ENCODE measurements at places on chromosomes 5 and 9.

GRCh38 chr9:20085842-20086241 lies 297.0 kb upstream of the SLC24A2 start:
- no peak for DNase-seq

GRCh38 chr9:112629671-112630485 lies 88.0 kb downstream of the INIP start:
- DNase-seq = no peak

DNA sequence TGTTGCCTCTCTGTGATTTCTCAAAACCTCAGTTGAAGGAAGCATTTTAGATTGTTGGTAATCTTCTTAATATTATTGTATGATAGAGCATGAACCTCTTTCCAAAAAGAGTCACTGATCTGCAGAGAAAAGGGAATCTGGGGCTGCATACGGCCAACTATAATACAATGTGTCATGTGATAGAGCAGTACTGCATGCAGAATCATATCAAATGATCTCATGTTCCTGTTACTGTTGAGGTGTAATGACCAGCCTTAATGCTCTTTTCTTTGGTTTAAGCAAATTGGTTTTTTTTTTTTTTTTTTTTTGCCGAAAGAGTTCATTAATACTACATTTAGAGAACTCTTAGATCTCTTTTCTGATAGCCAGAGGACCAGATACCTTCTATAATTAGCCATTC lies 12.9 kb upstream of the MSMP start:
- no peak for DNase-seq

GRCh38 chr5:66362046-66362445 lies 217.9 kb downstream of the SREK1 start:
- no peak for DNase-seq

- no peak for DNase-seq
These were observed 24.3 kb upstream of the UBAP2 start for GRCh38 chr9:34072868-34073590.

GRCh38 chr5:150523472-150524350 lies 15.8 kb downstream of the NDST1 start:
- no peak for DNase-seq

DNA sequence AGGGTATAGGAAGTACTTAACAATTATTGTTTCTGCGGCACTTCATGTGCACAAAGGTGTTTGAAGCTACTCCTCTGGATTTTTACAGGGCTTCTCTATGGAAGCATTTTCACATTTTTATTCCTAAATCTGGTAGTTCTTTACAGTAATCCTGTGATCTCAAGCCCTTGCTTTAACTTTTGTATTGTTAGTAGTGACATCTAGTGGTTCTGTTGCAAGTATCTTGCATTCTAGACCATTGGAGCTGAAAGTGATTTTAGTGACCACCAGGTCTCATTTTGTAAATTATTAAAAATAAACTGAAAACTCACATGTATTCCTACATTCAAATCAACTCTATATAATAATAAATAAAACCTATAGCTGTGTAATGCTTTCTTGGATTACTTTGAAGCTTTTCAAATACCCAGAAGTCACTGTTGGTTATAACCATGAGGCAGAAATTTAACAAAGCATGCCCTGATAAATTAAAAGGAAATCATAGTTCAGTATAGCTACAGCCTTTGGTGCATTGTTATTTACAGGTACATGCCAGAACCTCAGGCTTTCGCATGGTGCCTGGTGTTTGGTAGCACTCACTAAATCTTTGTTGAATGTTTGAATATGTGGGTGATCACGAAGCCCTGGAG lies 18.9 kb downstream of the RPS23 start:
- DNase-seq = no peak

- DNase-seq = no peak
These were observed 71.5 kb downstream of the INVS start for GRCh38 chr9:100170556-100170955.

DNA sequence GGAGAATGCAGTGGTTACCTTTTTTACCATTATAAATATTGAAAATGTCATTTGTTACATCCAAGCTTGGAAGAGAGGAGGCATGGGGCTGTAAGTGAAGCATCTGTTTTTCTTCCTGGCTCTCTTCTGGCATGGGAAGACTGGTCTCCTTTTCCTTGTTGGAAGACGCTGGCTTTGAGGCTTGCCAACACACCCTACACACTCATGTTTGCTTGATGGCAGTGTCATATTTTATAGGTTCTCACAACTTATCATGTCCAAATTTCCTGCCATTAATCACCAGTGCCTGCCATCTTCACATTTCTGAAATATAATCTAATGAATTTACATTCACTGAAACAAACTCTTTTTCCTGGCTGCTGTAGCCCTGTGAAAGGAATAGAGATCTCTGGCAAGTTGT lies 252.9 kb downstream of the MAN2A1 start:
- DNase-seq = no peak

DNA sequence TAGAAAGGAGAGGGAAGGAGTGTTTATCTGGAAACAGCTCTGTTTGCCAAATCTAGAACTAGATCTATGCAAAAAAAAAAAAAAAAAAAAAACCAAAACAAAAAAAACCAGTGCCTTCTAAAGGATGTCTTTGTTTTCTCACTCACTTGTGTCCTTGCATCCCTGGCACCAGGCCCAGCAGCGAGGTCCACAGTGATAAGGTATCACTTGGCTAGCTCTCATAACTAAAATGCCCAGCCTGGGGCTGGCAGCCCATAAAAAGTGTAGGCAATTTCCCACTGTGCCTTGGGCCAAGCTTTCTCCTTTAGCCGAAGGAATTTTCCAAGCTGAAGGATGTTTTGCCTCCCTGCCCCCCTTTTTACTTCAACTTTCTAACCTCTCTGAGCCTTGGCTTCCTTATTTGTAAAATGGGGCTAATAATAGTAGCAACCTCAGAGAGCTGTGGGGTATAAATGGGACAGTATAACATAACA lies 20.8 kb downstream of the RGS3 start:
- DNase-seq = no peak

DNA sequence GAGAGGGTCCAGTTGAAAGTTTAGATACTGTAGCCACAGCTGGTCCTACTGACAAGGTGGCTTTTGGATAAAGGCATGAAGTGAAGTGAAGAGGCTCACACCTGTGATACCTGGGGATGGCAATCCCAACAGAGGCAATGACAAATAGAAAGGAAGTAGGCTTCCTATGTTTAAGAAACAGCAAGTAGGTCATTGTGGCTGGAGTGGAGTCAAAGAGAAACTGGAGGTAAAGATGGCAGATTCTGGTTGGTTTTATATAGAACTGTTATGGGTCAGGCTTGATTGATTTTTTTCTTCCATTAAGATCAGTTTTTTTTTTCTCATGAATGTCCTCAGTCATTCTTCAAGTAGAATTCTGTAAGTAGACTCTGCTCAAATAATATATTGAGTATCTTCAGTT lies 79.5 kb downstream of the ANXA1 start:
- DNase-seq = no peak

GRCh38 chr5:177434942-177435738 lies 8.7 kb downstream of the GRK6 start:
- DNase-seq = no peak

- no peak for DNase-seq
These were observed 7.0 kb downstream of the NTNG2 start for GRCh38 chr9:132168851-132169250.

DNA sequence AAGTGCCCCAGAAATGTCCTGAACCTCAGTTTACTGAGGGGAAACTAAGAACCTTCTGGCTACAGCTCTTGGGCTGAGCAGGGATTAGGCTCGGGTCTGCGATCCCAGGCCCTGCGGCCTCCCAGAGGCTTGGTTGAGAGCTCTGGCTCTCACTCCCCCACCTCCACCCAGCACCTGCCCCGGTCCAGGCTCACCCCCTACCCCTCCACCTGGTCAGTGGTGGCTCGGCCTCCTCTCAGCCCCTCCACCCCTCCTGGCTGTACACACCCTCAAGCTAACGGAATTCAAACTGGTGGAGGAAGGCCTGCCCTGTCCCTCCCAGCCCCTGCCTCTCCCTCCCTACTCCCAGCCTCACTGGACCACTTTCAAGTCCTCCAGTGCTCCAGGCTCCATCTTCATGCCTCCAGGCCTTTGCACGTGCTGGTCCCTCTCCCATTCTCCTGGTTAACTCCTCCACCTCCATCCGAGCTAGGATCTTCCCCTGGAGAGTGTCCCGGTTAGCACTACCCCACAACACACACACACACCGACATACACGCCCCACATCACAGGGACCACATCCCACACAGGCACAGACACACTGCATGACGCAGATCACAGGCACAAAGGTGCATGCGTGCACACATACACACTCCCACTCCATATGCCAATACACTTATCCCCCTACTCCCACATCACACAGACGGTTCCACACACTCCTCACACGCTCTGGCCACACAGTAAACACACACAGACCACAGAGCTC lies 130.9 kb downstream of the C9orf50 start:
- DNase-seq = no peak

DNA sequence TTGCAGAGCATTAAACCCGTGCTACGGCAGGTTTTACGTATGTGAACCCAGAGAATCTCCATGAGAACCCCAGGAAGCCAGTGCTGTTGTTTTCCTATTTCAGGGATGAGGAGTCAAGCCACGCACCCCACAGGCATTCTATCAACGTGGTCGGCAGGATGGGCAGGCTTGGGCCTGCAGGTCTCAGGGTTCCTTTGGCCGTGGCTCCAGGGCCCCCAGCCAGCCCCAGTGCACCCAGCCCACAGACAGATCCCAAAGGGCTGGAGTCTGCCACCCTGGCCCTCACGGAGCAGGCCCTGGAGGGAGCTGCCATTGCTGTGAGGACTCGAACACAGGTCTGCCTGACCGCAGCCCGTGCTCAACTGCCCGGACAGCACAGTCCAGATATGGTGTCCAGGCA lies 77.1 kb upstream of the STXBP1 start:
- DNase-seq = no peak

GRCh38 chr5:39898731-39899130 lies 474.0 kb upstream of the DAB2 start:
- DNase-seq = no peak

DNA sequence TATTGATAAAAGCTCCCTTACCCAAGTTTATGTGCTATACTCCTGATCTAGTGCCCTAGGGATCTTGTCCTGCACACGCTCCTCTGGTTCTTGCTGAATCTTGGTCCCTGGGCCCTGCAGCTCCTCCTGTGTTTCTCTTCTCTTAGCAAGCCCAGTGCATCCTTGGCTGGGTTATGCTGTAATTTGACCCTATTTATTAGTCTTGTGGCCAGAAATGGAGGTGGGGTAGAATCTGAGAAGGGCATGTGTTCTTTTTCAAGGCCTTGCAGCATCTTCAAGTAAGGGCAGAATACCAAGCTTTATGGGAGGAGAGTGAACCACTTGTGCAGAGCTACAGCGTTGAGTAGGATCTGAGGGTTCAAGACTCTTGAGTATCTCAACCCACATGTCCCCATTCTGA lies 366.8 kb downstream of the FAM170A start:
- no peak for DNase-seq

- DNase-seq = no peak
These were observed 14.0 kb downstream of the TMEM174 start for GRCh38 chr5:73186976-73187375.

GRCh38 chr5:38538161-38538560 lies 18.3 kb downstream of the LIFR start:
- DNase-seq = no peak

DNA sequence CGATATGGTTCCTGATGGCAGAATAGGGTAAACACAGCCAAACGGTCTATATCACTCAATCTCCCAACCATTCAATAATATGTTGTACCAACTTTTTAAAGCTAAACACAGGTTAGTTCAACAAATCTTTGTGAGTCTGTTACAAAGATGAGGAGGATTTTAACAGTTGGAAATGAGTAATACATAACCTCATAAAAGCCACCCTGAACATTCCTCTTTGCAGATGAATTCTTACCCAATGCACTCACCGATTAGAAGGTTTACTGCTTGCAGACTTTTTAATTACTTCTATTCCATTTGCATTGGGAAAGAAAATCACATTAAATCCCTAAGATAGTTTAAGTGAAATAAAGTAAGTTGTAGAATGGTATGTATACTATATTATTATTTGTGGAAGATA lies 23.3 kb upstream of the TRMT10B start:
- DNase-seq = no peak

DNA sequence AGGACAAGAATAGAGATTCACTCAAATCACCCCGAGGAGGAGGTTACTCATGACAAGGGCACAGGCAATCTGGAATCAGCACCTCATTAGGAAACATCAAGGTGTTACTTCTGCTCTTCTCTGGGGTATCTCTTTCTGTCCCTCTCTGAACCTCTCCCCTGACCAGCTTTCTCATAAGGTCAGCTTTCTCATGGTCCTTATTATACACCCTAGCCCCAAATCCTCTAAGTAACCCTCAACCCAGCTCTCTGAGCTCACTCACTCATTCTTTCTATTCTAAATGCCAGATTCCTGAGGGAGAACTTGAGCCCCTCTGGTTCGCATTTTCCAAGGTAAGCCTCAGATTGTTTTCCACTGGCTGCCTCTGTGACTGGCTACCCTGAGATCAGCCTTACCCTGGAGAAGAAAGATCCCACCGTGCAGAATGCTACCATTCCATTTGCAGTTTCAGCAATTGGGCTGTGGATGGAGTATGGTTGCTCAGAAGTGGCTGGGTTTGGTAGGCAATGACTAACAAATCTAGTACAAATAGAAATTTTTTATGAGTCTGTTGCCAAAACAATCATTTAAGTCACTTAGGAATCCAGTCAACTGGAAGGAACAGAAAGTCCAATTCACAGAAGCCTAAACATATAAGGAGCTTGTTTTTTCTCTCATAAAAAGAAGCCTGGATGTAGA lies 9.0 kb upstream of the TIMD4 start:
- no peak for DNase-seq

DNA sequence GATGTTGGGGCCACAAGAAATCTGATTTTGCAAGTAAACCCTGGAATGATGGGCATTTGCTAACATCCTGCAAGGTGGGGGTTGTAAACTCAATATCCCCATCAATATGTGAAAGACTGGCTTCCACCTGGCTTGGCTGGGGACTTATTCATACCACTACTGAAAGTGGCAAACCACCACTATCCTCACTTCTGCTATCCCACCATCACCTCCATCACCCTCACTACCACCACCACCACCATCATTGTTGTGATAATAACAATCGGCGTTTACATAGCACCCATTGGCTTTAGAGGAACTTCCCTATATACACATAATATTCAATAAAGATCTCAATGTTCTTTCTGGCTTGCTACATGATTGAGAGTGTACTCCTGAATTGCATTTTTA lies 224.7 kb upstream of the DAP start:
- no peak for DNase-seq

GRCh38 chr5:176381979-176382378 lies 6.4 kb downstream of the NOP16 start:
- no peak for DNase-seq

DNA sequence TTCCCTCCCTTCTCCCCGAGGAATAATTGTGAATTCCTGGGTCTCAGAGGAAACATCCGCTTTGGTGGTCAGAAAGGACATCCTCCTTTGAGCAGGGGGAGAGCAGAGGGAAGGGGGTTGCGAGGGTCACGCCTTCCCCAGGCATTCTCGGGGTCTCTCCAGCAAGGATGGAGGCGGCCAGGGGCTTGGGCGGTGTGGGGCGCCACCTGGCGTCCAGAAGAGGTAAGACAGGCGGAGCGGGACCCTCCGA lies 129.1 kb downstream of the KCNIP1 start:
- DNase-seq = peak; percentile 42

GRCh38 chr5:153896117-153896516 lies 142.6 kb downstream of the FAM114A2 start:
- DNase-seq = no peak

- DNase-seq = no peak
These were observed 292.1 kb upstream of the RORB start for GRCh38 chr9:74205056-74205455.

- no peak for DNase-seq
These were observed 31.0 kb upstream of the TENT4A start for GRCh38 chr5:6682239-6682638.

- DNase-seq = no peak
These were observed 106.8 kb upstream of the NREP start for GRCh38 chr5:111863801-111864200.

Measured in stimulated activated CD4-positive, alpha-beta T cell treated with anti-CD3 and anti-CD28 coated beads, Interleukin-15, amount 100 ng/mL, for 48 hours (primary cell).